ENCODE measurements at places on chromosomes 3 and 15.

- no peak for DNase-seq
Measured at GRCh38 chr3:69749461-69749860, 10.2 kb downstream of the MITF start.

GRCh38 chr15:84681831-84682230 is 23.8 kb upstream of the NMB start:
- DNase-seq, result no peak

DNA sequence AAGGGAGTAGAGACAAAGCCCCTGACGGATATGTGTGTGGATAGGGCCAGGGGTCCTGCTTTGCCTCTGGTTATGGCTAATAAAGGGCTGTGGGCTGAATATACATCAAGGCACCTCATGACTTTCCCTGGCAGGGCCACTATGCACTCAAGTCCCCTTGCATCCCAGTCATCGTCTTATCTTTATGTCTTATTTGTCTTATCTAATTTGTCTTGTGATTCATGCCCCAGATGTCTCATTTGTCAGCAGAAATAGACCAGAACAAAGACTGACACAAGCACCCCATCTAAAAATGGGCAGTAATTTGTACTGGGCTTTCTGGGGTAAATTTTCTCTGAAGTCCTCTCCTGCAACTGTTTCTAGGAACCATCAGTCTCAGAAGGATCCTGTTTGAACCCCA is 68.6 kb downstream of the ITGA11 start:
- no peak for DNase-seq

- no peak for DNase-seq
Measured at GRCh38 chr3:160141485-160142185, 83.6 kb upstream of the C3orf80 start.
